ENCODE measurements at places on chromosomes 16 and 17.
A peak's percentile ranks its signal among the peaks of the same experiment; 100 is the strongest.

DNA sequence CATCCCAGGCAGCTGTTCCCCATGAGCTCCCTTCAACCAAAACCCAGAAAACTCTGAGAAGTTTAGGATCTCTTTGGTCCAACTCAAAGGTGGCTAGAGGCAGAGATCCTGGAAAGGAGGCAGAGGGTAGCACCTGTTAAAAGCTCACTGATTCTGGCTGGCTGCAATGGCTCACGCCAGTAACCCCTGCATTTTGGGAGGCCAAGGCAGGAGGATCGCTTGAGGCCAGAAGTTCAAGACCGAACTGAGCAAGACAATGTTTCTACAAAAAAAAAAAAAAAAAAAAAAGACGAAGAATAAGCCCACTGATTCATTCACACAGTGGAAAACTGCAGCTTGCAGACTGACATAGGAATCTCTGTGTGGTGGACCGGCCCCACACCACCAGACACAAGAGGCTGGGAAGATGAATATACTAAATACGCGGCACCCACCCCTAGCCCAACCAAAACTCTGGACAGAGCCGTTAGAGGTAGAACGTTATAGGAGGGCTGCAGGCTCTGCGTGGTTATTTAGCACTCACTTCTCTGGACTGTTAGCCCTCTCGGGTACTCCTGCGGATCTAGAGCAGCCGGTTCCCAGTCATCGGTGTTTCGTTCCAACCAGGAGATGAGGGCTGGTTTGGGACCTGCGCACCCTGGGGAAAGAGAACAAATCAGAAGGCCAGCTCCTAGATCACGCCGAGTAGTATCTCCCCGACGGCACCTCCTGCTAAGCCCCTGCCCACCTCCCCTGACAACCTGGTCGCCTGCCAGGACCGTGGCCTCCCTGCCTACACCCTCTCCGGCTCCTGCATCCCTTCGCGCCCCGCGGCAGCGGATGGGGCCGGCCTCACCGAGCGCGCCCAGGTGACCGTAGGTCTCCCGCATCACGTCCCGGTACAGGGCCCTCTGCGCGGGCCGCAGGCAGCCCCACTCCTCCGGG is 925 bp downstream of the ZNF689 start:
- peak; percentile 10 for DNase-seq

DNA sequence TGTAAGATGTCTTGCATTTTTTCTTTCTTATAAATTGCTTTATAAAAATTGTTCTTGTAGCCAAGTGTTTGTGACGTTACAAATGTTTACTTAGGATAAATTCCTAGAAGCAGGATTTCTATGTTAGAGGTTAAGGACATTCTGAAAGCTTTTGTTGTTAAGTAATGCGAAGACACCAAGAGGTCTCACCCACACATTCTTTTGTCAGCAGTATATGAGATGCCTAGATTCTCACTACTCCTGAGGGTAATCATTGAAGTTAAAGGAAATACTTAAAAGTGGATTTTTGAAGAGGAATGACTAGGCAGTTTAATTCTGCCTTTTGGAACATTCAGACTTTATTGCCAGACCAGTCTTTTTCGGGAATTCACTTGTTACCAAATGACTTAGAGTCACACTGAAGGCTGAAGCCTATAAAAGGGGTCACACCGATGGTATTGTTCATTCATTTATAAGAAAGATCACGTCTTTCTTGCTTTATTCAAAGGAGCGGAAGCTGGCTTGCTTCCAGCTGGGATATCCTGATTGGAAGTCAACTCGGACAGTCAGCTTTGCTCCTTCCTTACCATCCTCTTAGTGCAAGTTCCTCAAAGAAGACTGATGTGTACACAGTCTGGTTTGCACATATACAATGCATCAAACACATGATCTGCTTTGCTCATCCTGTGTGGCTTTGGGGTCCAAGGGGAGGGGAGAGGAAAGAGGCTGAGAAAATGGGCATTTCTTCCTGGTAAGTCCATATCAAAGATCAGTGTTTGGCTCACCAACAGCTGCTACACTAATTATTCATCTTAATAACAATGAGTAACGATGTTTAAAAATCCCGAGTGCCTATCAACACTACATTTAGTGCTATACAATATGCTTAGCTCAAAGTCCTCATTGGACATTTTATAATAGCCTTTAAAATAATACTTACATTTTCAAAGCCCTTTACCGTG is 160.0 kb downstream of the MAP2K6 start:
- no peak for DNase-seq

GRCh38 chr17:64441772-64442540 is 7.0 kb upstream of the MILR1 start:
- DNase-seq: no peak

GRCh38 chr17:46874906-46875305 is 23.5 kb downstream of the WNT9B start:
- DNase-seq: no peak

GRCh38 chr17:79085921-79086551 is 11.4 kb downstream of the ENGASE start:
- DNase-seq: no peak

DNA sequence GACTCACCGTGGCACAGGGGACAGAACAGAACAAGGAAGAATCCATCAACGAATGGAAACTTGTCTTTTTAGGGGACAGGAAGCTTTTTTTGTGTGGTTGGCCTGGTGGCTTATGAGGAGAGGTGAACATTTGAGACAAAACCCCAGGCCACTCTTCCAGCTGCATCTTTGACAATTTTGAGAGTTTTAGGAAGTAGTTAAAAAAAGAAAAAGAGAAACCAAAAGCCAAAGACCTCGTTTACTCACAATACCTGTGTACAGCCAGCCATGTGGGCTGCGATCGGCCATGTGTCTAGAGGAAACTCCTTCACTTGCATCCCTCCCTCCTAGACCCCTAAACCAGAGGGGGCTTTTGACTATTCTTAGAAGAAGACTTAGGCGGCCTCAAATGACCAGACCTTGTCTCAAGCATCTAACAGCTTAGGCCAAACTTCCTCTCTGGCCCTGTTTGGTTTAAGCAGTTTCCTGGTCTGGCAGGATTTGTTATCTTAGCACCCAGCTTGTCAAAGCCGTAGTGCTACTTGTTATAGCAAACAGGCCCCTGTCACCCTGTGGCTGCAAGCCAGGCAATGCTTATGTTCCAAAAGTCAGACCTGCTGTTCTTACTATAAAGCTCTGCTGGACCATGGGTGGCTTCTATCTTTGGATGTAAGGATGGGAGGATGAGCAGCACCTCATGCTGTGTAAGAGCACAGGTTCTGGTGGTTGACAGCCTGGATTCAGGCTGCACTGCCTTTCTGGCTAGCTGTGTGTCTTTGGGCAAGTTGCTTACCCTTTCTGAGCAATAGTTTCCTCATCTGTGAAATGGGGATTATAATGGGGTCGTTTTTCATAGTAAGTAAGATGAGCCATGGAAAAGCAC is 17.7 kb downstream of the KSR1 start:
- peak; percentile 36 for DNase-seq

DNA sequence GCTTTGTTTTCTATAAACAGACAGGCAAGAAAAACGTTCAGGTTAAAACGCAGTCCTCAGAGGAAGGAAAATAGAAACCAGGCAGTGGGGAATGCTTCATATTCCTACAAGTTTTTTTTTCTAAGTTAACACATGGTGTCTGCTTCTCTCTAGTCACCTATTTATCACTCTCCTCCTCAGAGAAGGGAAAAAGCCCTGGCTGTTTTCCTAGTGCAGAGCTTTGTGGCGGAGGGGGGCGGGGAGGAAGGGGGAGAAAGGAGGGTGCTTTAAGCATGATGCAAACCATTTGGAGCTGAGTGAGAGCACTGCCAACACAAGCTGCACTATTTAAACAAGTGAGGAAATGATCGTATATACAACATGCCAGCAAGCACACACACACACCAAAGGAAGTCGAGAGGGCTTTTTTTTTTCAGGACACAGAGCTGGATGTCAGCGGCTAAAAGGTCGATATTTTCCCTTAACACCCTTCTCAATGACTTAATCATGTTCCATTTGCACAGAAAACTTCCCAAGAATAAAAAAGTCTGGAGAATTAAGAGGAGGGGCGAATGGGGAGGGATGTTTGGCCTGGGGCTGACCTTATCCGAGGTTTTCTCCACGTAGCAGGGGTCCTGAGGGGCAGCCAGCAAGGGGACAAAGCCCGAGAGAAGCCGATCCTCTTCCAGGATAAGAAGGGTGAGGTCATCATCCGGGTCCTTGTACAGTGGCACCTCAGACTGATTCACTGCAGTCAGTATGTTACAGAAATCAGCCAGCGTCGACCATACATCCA is 117.4 kb downstream of the HIC1 start:
- no peak for DNase-seq

- DNase-seq: no peak
These were observed 16.5 kb downstream of the FCSK start for GRCh38 chr16:70470927-70471341.

DNA sequence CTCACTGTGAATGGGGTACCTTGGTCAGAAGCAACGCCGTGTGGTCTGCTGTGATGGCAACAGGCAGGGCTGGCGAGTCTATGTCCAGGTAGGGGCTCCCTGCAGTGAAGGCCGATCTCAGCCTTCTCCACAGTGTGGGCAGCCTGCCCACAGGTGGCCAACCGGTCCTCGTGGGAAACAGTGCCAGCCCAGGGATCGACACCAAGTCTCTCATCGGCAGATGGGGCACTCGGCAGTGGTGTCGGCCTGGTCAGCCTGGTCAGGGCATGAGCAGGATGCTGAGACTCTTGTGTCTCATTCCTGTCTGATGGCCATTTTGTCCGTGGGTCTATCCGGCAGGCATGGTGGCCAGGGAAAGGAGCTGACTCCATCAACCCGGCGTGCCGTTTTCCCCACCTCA is 92.2 kb downstream of the TNFRSF13B start:
- DNase-seq: no peak

GRCh38 chr17:7894866-7895265 is 6.3 kb downstream of the CHD3 start:
- no peak for DNase-seq

Data from stimulated activated CD8-positive, alpha-beta memory T cell treated with anti-CD3 and anti-CD28 coated beads, Interleukin-4, amount 100 ng/mL, for 4 hours (primary cell).